ENCODE measurements at places on chromosomes 5 and 9. TPM values are rescaled to one million over a fixed set of nuclear protein-coding genes. Genes with fewer than 3 reads are reported as not detected.

DNA sequence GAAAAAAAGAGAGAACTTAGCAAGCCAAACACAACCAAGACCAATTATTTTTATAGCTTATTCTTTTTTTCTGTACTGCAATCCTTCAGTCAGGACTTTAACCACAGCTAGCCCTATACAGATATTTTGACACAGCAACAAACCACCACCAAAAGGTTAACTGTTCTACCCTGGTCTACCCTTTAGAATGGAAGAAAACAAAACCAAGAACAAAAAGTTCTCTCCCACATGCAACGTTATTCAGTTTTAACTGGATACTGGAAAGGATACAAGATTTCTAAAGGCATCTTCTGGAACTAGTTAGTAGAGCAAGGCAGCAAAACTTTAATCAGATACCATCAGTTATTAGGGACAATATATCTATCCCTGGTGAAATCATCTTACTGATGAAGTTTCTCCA, 32.6 kb downstream of the ECPAS start:
- DNase-seq = no peak

- DNase-seq = no peak
Observed at GRCh38 chr5:174454464-174454863, 269.9 kb upstream of the MSX2 start.

DNA sequence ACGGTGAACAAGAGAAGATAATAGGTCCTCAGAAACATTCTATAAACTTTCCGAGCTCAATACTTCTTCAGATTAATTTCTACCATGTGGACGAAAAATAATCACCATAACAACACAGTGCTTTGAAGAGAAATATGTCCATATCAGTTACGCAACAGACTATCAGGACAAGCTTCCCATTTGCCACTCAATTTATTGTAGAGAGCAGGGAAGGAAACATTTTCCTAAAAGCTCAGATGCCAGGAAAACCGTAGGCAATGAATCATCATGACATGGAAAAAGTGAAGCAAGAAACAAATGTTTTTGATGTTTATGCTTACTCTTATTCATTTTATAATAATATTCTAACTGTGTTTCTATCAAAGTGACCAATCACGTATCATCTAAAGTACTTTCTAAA, 87.6 kb downstream of the S1PR3 start:
- DNase-seq = no peak

DNA sequence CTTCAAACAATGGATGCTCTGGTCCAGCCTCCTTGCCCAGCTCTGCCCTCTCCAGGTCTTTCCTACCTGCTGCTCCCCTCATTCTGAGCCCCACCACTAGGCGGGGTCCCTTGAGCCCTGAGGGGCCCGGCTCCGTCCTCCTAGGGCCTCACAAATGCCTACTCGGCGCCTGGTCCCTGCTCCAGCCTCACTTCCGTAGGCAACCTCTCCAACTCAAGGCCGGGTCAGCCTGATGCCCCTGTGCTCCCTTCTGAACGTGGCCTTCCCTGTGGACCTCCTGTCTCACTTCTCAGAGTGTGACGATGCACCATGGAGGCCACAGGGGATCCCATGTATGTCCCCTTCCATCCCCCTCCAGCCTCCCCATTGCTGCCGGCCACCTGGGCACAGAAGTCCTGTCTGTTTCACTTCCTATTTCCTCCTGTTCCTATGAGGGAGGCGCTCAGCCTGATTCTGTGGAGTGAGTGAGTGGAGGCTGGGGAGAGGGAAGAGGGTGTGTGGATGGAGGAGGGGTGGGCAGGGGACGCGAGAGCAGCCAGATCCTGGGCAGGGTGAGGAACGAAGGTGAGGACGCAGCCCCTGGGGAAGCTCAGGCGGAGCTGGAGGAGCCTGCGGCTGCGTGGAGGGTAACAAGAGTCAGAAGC, 127.2 kb upstream of the FAM120A start:
- no peak for DNase-seq

GRCh38 chr5:157561110-157561509, 14.5 kb downstream of the ADAM19 start:
- DNase-seq = no peak

DNA sequence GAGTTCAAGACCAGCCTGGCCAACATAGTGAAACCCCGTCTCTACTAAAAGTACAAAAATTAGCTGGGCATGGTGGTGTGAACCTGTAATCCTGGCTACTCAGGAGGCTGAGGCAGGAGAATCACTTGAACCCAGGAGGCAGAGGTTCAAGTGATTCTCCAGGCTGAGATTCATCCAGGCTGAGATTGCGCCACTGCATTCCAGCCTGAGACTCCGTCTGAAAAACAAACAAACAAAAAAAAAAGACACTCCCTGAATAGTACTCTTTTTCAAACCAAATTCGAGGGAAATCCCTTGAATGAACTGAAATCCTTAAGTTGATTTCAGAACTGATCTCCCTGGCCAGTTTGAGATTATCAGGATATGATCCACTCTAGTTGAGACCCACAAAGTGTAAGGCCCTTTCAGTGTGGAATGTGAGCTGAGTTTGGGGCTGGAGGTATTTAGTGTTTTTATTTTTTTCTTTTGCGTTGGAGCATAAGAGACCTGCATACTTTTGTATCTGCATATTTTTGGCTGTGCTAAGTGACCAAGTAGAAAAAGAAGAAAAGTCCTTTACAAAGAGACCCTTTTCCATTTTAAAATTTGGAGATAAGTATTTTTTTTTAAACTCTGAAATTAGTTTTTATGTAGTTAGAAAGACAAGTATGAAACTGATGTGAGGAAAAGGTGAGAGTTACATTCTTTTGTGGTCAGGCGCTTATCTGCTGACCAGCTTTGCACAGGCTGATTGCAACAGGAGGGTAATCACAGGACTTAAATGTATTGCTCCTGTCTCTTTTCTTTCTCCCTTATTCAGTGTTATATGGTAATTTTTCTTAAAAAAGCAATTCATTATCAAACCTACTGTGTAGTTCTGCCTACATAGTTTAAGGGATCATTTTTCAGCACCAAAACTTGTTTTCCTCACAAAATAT, 42.9 kb downstream of the TMEFF1 start:
- DNase-seq = no peak

- DNase-seq = no peak
Observed at GRCh38 chr5:167634432-167634831, 657.0 kb upstream of the WWC1 start.

DNA sequence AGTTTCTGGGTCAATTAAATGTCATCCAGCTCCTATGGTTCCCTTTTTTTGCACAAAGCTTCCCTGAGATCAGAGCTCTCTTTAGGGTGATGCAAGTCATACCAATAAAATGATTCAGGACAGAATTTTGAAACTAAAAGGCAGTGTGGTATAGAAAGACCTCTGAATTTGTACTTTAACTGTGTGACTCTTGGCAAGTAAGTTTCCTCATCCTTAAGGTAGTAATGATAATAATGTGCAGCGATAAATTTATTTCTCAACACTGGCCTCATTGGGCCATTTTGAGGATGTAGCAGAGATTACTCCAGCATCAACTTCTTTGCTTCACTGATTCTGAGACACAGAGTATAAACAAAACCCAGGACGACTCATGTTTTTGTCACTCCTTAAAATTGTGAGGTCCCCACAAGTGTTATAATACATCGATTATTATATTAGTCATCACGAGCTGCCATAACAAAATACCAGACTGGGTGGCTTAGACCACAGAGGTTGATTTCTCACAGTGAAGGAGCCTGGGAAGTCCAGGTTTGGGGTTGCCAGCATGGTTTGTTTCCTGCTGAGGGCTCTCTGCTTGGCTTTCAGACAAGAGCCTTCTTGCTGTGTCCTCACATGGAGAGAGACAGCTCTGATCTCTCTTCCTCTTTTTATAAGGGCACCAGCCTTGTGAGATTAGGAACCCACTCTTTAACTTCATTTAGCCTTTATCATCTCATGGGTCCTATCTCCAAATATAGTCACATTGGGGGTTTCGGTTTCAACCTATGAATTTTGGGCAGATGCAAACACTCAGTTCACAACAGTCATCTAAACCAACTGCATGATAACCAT, 293.0 kb downstream of the ZNF608 start:
- no peak for DNase-seq

DNA sequence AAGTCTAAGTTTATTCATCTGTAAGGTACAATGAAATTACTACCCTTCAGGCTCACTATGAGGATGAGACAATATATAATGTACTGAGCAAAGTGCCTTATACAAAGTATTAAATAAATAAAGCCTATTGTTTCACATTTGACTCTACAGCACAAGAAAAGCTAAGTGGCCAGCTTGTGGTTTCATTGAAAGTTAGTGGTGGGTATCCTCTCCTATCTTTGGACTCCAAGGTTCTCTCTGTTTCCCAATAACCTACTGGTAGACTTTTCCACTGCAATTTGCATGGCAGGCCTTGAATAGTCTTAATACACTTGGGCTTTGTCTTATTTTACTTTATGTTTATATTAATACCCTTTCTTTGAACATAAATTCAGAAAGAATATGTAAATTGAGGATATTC, 262.7 kb downstream of the DEPDC1B start:
- no peak for DNase-seq

GRCh38 chr9:32426278-32426939, 42.0 kb downstream of the ACO1 start:
- DNase-seq = no peak

- no peak for DNase-seq
Observed at GRCh38 chr5:173315495-173316338, 12.5 kb downstream of the STC2 start.

DNA sequence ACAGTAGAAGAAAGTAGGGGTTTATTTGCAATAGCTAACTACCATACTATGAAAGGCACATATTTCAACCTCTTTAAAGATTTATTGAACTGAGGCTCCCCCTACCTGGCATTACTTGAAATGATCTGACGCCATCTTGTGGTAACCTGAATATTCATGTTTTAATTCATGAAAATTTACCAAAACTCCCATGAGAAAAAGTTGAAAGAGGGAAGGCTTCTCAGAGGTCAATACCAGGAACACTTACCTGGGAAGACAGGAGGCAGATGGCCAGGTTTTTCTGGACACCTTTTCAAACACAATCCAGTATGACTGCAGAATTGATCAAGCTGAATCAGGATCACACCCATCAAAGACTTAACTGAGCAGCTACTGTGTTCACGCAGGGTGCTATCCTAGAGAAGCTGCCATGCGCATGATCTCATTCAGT, 9.4 kb downstream of the PRELID2 start:
- no peak for DNase-seq

DNA sequence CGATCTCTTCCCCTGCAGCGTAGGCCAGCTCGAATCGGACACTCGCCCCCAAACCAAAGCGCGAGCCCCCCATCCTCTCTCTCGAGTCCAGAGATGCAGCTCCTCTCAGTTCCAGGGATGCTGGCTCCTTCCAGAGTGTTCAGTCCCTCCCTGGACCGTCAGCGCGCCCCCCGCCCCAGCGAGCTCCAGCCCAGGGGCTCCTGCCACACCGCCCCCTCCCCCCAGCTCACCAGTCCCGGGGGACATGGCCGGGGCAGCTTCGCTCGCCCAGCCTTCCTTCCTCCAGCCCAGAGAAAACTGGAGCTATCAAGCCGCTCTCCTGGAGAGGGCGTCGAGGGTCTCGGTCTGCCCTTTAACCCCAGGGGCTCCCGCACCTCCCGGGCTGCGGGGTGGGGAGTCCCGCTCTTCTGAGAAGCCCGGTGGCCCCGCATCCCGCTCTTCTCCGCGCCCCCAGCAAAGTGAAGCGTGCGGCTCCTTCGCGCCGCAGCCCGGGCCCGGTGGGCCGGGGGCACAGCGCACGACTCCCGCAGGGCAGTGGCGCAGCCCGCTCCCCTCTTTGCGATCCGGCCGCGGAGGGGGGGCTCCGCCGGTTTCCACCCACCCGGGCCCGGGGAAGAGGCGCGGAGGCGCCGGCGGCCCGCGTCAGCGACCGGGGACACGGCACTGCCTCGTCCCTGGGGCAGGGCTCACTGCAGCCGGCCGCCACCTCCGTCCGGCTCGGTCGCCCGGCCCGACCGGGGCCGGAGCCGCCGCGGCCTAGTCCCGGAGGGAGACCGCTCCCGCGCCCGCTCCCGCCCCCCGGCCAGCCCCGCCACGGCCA, 587 bp downstream of the MIER3 start:
- peak; percentile 20 for DNase-seq

DNA sequence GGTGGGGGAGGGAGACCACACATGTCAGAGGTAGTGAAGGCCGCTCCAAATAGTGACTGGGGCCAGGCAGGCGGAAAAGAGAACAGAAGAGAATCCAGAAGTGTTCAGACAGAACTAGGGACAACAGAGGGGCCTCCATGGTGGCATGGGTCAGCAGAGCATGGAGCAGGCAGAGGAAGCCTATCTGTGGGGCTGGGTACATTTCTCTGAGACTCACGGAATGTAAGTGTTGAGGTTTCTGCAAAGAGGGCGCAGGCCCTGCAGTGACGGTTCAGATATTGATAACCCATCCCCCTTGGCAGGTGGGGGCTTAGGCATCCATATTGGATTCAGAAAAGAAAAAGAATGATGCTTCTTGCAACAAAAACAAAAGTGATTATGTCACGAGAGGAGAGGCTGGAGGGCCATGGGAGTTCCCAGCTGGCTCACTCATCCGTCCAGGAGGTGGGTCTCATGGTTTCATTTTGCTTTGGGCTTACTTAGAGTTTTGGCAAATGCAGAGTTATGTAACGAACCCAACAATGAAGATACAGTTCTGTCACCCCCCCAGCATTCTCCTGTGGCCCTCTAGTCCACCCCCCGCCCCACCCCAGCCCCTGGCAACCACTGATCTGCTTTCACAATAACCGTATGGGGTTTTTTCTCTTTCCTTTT, 5.4 kb upstream of the RMND5B start:
- DNase-seq = no peak

- no peak for DNase-seq
Observed at GRCh38 chr5:33074548-33074947, 363.4 kb downstream of the NPR3 start.

GRCh38 chr9:126299706-126300276, 26.8 kb upstream of the MVB12B start:
- no peak for DNase-seq

DNA sequence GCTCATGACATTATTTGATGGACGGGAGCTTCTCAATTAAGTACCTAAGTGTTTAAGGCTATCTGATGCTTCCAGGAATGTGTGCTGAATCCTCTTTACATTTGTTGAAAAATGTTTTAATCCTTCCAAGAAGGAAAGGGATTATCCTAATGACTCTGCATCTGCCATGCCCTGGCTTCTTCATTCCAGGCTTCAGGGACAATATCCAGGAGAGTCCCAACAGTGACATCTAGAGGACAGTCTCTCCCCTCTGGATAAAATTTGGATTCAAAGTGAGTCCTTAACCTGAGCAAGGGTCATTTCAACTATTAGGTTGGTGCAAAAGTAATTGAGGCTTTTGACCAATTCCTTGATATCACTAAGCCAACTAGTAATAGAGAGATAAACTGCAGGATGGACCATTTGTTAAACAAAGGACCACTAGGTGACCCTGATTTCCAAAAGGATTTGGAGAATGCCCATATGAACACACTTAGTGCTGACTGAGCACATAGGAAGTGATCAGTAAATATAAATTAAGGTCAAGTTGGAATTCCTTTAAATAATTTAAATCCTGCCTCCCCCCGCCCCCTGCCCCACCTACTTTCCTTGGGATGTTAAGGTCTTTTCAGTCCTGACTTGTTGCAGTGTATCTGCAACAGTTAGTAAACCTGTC, 19.1 kb downstream of the TNFSF8 start:
- peak; percentile 39 for DNase-seq

- peak; percentile 53 for DNase-seq
Observed at GRCh38 chr9:115445655-115446054, 327.7 kb upstream of the TNC start.

PCDHA4 gene
- 1.7 TPM for polyA plus RNA-seq

Data from left renal cortex interstitium (tissue), 4 donors.